Activated naive CD4-positive, alpha-beta T cell treated with anti-CD3 and anti-CD28 coated beads, Interleukin-2, amount 50 U/mL, for 16 hours (primary cell): ENCODE measurements at places on chromosomes 12 and 14.

DNA sequence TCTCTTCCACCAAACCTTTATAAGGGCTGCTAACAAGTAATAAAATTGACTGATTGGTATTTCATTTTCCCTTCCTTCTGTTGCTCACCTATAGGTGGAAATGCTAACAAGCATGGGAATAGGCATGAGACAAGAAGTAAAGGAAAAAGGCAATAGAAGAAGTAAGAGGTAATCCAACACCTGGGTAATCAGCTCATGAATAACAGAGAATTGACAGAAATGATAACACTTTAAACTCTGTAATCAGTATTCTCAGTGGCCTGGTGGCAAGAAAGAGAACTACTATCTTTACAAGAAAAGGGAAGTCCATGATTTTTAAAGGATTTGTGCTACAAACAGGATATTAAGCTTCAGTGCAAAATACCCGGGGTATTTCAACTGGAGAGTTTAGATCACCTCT is 737.8 kb downstream of the RERGL start:
- no peak for DNase-seq

DNA sequence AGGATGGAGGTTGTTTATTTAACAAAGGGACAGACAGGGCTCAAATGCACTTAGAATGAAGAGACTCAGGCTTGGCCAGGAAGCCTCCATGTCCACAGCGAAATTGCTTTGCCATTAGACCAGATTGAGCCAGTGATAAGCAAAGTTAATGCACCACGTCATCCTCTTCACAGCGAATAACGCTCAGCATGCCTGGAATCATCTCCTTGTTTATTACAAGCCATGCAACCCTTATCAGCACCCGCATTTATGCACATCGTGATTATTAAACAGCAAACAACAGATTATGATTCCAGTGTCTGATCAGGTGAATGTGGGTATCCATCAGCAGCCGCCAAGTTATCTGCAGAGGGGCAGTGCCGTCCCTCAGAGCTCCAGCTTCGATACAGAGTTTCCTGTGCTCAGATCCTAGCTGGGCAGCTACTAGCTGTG is 175.0 kb upstream of the TMEM132C start:
- no peak for DNase-seq

GRCh38 chr12:123258593-123258992 is 13.1 kb downstream of the CDK2AP1 start:
- DNase-seq, result no peak

DNA sequence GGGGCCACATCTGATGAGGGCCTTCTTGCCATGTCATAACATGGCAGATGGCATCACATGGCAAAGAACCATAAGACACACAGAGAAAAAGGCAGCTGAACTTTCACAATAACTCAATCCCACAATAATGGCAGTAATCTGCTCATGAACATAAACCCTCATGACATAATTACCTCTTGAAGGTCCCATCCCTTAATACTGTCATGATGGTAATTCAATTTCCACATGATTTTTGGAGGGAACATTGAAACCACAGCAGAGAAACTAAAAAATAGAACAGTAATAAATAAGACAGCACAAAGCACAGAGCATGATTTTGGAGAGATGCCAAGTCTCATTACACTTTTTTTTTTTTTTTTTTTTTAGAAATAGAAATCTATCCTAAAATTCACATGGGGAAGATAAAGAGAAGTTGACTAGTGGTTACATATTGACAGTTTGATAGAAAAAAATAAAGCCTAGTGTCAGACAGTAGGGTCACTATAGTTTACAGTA is 61.8 kb upstream of the ATF7IP start:
- DNase-seq, result no peak

DNA sequence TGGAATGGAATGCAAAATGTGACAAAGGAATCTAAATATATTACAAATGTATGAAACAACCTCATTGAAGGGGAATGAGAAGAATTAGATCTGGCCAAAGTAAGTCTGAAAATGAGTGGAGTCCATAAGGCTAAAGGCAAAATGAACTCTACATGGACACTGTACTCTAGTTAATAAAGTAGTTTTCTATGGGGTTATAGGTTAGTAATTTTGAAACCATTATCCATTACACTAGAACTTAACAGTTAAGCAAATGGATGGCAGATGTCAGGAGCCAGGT is 222.1 kb downstream of the NUAK1 start:
- no peak for DNase-seq

- no peak for DNase-seq
These were observed 7.4 kb downstream of the RAN start for GRCh38 chr12:130879212-130879686.

GRCh38 chr12:56450241-56450640 is 1.0 kb upstream of the TIMELESS start:
- no peak for DNase-seq

- DNase-seq, result no peak
These were observed 16.7 kb upstream of the TMEM106C start for GRCh38 chr12:47946413-47947323.

DNA sequence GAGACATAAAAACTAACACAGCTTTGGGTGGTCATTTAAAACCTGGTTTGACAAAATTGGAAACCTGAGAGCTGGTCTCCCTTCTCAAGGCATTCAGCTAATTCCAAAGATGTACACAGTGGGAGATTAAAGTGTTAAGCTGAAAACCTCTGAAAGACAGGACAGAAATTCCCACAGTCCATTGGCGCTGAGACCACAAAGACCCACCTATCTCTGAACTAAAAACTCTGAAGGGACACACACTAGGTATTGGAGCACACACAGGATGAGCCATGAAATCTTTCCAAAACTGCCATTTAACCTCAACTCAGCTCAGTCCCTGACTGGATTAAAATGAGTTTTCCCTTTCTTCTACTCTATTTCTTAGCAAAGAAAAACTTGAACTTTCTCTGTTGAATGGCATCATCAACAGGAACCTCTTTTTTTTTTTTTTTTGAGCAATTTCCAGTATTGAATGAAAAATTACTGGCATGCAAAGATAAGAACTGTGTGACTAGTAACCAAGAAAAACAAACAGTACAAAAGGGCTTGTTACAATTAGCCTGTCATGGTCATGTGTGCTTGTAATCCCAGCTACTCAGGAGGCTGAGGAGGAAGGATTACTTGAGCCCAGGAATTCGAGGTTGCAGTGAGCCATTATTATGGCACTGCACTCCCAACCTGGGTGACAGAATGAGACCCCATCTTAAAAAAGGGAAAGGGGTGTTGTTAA is 82.4 kb downstream of the IPO8 start:
- no peak for DNase-seq

GRCh38 chr14:63224196-63224595 is 20.0 kb downstream of the RHOJ start:
- DNase-seq, result no peak

- peak; percentile 68 for DNase-seq
These were observed 8.7 kb downstream of the NGDN start for GRCh38 chr14:23478109-23478759.

- no peak for DNase-seq
These were observed at the start of gene GDF3 for GRCh38 chr12:7695566-7696197. Gene GDF3, minus strand, starts transcription at chr12:7695775. Its CDS starts 47 bp downstream, at chr12:7695728.

GRCh38 chr14:91987192-91987591 is 39.7 kb upstream of the FBLN5 start:
- no peak for DNase-seq
